Memory B cell (primary cell): ENCODE measurements at places on chromosomes 16 and 17.

- no peak for DNase-seq
Measured at GRCh38 chr16:4216596-4216995, 25.3 kb downstream of the SRL start.

- DNase-seq, result no peak
Measured at GRCh38 chr16:17026600-17027242, 444.0 kb downstream of the XYLT1 start.

- DNase-seq, result no peak
Measured at GRCh38 chr16:15477802-15478201, 43.4 kb downstream of the BMERB1 start.

GRCh38 chr17:8426094-8426720, 9.5 kb upstream of the NDEL1 start:
- DNase-seq, result no peak

- DNase-seq, result no peak
Measured at GRCh38 chr16:64290461-64290860, 831.4 kb downstream of the CDH11 start.

DNA sequence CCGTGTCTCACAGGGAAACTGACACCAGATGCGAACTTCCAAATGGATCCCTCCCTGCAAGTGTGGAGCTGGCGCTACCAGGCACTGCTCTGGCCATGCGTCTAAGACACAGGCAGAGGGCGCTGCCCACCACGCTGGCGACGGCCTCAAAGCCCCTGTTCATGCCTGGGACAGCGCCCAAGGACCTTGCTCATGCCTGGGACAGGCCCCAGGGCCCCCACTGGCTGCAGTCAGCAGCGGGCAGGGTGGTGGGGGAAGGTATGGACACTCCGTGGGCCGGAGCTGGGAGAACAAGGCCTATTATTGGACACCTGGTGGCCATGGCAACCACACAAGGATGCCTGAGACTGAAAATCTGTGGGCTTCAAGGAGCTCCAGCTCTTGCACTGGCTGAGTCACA, 8.8 kb downstream of the ZG16B start:
- DNase-seq, result no peak

DNA sequence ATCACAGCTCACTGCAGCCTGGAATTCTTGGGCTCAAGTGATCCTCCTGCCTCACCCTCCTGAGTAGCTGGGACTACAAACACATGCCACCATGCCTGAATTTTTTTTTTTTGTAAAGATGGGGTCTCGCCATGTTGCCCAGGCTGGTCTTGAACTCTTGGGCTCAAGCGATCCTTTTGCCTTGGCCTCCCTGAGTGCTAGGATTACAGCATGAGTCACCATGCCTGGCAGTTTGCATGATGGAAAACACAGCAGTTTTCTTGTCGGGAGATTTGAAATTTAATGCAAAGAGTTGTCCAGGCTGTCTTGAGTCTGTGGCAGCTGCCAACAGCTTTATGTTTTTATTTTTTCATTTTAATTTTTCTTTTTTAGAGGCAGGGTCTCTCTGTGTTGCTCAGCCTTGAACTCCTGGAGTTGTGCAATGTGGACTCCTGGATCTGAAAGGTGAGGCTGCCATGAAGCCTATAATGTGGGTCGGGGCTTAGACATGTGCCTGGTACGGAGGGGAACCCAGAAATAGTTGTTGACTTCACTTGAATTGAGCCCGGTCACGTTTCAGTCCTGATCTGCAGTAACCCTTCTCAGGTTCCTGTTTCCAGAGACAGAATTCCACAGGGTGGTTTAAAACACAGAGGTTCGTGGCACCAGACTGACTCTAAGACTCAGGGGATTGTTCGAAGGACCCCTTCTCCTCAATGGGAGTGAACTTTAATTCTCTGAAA, 18.7 kb downstream of the CD300A start:
- no peak for DNase-seq

DNA sequence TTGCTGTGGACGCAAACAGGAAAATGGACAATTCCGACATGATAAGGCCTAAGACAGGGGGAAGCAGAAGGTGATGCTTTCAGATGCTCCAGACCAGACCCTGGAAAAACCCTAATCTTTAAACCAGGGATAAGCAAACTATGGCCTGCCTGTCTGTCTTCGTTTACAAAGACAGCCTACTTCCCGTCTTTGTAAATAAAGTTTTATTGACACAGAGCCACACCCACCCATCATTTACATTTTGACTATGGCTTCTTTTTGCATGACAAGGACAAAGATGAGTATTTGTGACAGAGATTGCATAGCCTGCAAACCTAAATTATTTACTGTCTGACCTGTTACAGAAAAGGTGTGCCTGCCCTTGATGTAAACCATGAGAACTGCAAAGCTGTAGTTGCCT, 177.9 kb downstream of the WSCD1 start:
- no peak for DNase-seq

- no peak for DNase-seq
Measured at GRCh38 chr17:51508048-51508447, 247.7 kb downstream of the UTP18 start.

GRCh38 chr16:88309908-88310265, 72.9 kb upstream of the ZNF469 start:
- DNase-seq, result no peak

DNA sequence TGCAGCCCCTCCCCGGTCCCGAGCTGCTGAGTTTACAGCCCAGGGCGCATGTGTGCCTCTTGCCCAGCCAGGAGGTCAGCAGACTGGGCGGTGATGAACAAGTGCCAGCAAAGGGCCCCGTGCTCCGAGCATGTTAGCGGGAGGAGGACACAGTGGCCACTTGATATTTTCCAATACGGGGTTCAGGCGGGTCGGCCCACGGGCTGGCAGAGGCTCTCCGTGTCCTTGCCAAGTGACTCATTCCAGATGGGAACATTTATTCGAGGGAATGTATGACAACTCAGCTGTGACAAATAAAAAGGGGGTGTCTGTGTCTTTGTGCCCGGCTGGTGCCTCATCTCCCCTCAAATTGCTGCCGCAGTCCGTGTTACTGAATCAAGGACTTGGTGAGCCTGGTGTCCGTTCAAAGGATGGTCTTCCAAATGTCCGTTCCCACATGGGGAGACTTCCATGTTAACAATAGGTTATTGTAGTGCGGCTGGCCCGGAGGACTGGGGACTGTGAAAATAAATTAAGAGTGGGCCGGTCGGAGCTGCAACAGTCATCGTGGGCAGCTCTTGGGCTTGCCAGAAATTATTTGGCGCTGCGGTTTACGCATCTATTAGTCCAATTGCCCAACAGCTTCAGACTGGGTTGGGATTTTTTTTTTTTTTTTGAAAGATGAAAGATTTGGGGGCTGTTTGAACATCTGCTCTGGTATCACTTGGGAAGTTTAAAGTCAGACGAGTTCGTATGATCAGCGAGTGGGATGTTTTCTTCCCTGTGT, 174.0 kb upstream of the CIBAR2 start:
- DNase-seq, result no peak

DNA sequence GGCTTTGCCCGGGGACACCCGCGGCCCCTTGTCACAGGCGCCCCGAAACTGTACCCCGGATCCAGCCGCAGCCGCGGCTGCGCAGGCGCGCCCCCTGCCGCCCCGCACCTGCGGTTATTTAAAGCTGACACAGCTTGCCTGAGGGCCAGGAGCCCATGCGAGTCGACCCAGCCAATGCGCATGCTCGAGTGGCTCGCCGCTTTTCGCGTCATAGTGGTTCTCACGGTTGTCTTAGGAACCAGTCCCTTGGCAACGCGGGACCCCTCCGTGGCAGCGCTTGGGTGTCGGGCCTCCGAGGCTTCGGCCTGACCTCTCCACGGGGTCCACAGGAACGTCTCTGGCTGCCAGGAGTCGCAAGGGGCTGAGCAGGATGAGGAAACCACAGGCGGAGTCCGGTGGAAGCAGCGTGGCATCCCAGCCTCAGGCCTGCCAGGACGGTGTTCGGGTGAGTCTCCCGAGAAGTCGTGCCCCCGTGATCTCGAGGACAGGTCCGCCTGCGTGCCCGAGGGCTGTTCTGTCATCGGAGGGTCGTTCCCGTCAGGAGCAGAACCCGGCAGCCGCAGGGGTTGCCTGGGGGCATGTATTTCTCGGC, 716.9 kb downstream of the KCNJ18 start:
- DNase-seq, result no peak

- no peak for DNase-seq
Measured at GRCh38 chr16:23480257-23480656, 27.3 kb upstream of the COG7 start.

- DNase-seq, result no peak
Measured at GRCh38 chr17:681738-682529, 32.7 kb downstream of the VPS53 start.

DNA sequence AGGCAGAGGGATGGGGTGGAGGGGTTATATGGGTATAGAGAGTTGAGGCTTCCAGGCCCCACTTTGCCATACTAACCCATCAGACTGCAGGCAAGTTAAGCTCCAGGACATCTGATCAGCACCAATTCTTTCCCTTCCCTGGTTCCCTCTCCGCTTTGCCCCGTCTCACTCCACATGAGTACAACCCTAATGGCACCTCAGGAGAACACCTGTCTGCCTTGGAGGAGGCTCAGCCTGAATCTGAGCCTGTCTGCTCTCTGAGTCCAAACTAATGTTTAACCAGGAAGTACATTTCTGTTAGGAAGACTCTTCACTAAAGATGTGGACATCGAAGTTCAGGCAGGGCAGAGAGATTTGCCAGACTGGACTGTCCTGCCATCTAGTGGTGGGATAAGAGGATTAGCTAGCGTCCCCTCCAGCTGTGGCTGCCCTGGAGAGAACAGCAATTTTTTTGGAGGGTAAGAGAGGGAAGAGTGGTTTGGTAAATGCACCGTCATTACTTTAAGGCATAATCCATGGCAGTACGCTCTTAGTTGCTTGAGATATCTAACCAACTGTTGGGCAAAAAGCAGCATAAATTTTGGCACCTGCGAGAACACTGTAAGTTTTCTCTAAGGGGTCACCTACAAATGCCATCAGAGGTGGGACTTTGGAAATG, 29.2 kb upstream of the LRRC75A start:
- peak; percentile 67 for DNase-seq
